ENCODE measurements at places on chromosomes 3 and 15.

DNA sequence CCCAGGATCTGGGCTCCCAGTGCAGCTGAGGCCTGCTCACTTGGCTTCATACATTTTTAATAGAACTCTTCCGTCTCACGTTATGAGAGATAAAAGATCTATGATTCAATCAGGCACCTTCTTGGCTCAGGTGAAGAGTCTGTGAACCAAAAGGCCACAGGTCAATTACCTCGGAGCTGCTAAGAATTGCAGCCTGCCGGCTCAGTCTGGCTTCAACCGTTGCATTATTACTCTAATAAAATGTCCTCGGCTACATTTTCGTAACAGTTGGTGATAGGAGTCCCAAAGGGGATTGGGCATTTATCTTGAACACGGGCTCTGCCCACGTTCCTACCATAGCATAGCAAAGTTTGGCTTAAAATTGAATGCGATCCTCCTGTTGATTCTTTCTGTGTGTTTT lies 176.3 kb downstream of the SLCO3A1 start:
- DNase-seq, result no peak

DNA sequence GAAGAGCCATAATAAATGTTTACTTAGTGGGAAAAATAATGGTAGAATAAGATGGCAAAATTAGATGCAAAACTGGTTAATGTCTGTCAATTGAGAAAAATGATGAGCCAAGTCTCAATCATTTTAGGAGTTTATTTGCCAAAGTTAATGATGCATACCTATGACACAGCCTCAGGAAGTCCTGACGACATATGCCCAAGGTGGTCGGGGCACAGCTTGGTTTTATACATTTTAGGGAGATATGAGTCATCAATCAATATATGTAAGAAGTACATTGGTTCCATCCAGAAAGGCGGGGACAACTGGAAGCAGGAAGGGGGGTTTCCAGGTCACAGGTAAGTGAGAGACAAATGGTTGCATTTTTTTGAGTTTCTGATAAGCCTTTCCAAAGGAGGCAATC lies 31.5 kb downstream of the CLEC3B start:
- DNase-seq, result no peak

GRCh38 chr3:62630664-62631063 lies 244.6 kb downstream of the CADPS start:
- DNase-seq, result no peak

DNA sequence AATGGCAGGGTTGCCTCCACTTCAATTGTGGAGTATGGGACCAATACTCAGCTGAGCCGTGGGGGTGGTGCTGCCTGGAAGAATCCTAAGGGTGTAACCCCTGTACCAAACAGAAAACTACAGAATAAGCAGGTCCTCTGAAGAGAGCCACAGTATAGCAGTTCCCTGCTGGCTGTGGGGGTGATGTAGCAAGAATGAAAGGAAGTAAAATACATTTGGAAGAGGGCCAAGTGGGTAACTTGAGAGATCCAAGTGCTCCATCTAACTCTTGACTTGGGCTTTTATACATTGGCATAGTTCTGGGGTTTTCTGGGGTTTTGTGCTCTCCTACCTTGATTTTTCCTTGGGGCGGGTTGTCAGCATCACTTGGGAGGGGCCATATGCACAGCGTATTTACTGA lies 341.4 kb downstream of the OTOL1 start:
- DNase-seq, result no peak

GRCh38 chr3:18442756-18443664 lies 17.9 kb upstream of the SATB1 start:
- peak; percentile 44 for DNase-seq

DNA sequence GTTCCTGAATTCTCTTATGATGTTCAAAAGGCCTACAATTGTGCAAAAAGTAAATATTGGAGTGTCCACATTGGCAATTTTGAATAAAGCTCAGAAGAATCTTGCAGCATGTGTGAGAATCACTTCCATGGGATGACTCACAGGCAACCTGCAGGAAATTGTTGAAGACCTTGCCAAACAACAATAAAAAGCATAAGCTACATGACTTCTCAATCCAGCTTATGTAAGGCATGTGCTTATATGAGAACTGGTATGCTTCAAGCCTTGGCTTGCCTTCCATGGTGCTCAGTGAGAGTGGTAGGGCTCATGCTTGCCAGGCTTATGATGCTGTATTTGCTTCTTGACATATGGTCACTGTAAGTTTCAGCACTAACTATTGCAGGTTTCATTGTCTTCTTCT lies 18.4 kb upstream of the BCHE start:
- DNase-seq, result no peak

- DNase-seq, result no peak
Measured at GRCh38 chr3:59481776-59482400, 432.1 kb upstream of the CFAP20DC start.

DNA sequence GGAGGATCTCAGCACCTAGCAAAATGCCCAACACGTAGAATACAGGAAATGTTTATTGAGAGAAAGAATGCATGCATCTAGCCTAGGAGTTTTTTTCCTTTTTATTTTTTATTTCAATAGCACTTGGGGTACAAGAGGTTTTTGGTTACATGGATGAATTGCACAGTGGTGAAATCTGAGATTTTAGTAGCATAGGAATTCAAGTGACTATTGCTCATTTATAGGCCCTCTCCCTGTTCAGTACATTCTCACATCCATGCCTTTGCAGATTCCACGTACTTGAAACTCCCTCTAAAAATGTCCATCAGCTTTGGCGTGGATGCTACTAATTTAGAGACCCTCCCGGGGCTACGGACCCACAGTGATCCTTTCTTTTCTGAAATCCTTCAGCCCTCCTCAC lies 61.7 kb upstream of the PIAS1 start:
- DNase-seq, result no peak

- no peak for DNase-seq
Measured at GRCh38 chr15:29880341-29880740, 58.1 kb upstream of the TJP1 start.

GRCh38 chr3:65617209-65617608 lies 421.5 kb downstream of the MAGI1 start:
- no peak for DNase-seq

GRCh38 chr3:148331081-148331846 lies 366.4 kb upstream of the AGTR1 start:
- DNase-seq, result no peak

DNA sequence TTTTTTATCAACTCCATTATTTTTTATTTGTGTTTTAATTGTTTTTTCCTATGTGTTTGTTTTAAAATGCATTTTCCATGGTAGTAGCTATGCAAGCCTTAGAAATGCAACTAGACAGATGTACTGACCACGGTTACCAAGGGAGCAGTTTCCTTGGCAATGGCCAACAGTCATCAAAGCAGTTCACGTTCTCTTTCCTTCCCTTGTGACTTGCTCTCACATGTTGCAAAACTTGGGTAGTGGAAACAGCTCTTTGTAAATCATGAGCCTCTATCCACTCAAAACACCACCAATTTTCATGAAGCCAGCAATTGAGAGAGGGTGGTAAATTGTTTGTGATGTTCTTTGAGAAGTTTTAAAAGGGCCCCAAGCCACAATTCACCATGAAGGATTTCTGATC lies 499.4 kb upstream of the MDFIC2 start:
- no peak for DNase-seq

GRCh38 chr3:44323341-44323955 lies 15.1 kb upstream of the TCAIM start:
- peak; percentile 32 for DNase-seq

Measured in stimulated activated CD4-positive, alpha-beta T cell treated with anti-CD3 and anti-CD28 coated beads, Interleukin-15, amount 100 ng/mL, for 48 hours (primary cell).